ENCODE measurements at places on chromosomes 12 and 14.

DNA sequence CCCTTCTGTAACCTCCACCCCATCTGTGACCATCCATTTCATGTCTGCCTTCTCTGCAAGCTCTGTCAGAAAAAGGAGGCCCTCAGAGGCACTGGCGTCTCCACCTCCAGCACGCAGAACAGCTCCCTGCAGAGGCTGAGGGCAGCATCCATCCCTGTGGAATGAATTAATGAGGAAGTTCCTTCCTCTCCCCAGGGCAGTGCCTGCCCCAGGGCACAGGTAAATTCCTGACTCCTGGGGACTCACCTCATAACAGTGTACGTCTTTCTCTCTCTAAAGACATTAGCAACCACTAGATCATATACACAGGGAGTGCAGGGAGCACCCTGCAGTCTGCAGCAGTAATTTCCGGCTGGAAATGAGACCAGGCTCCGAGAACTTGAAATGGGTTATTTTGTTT lies 155.0 kb upstream of the TMEM132C start:
- H3K36me3 ChIP-seq: no peaks in the 10 kb centered on the region
- H3K4me3 ChIP-seq: no peak overlapping the region
- no peak overlapping the region for H3K27ac ChIP-seq
- no peaks in the 10 kb centered on the region for H3K4me1 ChIP-seq
- DNase-seq: no peak

DNA sequence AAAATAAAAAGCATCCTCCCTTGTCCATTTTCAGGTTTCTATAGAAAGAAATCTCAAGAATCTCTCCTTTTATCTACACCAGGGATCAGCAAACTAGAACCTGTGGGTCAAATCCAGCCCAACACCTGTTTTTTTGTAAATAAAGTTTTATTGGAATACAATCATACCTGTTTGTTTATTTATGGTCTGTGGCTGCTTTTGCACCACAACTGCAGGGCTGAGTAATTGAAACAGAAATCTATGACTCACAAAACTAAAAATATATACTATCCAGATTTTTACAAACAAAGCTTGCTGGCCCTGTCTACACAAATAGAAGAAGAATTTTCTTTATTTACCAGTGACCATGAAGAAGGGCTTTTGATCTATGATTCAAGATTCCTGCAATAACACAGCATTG lies 95.1 kb upstream of the COCH start:
- H3K4me1 ChIP-seq: no peaks in the 10 kb centered on the region
- H3K4me3 ChIP-seq: no peak overlapping the region
- H3K27ac ChIP-seq: no peak overlapping the region
- DNase-seq: no peak
- no peaks in the 10 kb centered on the region for H3K27me3 ChIP-seq

DNA sequence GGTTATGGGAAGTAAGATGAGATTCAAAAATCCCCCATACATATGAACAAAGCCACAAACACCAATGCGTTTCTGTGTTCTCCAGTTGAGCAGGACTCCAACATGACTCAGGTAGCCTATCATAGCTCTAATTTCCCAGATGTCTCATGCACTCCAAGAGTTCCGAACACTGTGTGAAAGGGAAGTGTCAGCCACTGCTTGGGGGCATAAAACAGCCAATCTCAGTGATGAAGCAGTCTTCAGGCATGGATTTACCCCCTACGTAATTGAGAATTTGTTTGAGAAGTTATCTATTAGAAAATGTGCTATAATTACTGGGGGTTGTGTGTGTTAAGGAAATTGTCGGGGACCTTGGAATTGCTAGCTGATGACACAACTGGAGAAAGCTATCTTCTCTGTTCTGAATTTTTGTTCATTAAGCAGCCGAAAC lies 153.9 kb upstream of the AVPR1A start:
- no peaks in the 10 kb centered on the region for H3K36me3 ChIP-seq
- H3K27ac ChIP-seq: no peak overlapping the region
- DNase-seq: no peak
- no peaks in the 10 kb centered on the region for H3K4me1 ChIP-seq
- H3K27me3 ChIP-seq: no peaks in the 10 kb centered on the region

DNA sequence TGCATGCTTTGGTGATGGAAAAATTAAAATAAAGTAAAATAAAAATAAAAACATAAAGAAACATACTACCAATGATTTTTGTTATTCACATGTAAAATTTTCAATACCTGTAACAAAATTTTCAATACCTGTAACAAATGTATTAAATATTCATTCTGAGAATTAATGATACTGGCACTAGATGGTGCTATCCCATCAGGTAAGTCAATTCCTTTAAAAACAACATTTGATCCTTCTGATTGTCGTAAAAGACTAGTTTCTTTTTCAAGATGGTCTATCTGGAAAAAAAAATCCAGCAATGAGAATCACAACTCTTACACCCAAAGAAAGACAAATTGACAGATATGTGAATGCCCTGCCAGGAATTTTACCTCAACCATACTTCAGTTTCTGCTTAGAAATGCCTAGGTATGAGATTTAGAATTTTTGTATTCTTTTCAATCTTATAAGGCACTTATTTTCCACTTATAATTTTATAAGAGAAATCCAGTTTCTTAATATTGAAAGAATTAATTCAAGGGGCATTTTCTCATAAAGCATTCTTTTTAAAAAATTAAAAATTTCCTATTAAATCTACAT lies 30.7 kb downstream of the CEP290 start:
- H3K27ac ChIP-seq: peak overlapping the region; percentile 34
- no peaks in the 10 kb centered on the region for H3K27me3 ChIP-seq
- no peak for DNase-seq
- H3K4me1 ChIP-seq: peaks cover 2% of the 10 kb centered on the region
- peaks cover 9% of the 10 kb centered on the region for H3K36me3 ChIP-seq

DNA sequence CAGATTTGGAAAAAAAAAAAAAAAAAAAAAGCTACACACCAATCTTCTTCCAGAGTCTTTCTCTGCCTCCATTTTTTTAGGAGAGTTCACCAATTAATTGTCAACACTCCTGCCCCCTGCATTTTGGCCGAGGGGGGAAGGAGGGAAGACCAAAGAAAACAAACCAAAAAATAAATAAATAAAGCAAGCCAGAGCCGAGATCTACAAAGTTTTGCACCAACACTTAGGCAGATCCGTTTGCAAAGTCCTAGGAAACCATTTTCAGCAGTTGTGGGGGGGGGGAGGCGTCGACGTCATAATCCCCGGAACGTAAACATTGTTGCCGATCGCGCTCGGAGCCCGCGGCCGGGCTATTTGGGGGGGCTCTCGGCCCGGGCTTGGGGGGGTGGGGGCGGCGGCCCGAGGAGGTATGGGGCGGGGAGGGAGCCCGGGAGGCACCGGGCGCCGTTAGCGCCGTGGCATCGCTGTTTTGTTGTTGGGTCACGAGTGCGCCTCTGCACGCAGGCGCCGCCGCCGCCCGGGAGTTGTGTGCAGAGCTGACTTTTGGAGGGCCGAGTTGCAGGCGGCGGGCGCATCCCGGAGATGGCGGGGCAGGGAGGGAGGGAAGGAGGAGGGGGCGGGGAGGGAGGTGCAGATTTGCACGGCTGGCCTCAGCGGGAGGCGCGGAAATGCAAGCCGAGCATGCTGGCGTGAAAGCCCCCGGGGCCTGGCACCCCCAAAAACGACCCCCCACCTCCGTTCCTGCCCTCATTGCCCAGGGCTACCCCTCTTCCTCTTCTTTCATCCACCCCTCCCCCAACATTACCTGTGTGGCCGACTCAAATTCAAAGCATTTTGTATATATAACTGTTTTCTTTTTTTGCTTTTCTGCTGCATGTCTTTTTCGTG lies 598 bp downstream of the KDM2B start:
- H3K27me3 ChIP-seq: no peaks in the 10 kb centered on the region
- peak overlapping the region; percentile 99 for H3K27ac ChIP-seq
- peaks cover 27% of the 10 kb centered on the region for H3K4me1 ChIP-seq

GRCh38 chr14:70780396-70781075 lies 28.8 kb downstream of the MAP3K9 start:
- no peaks in the 10 kb centered on the region for H3K36me3 ChIP-seq
- H3K27ac ChIP-seq: no peak overlapping the region
- H3K4me3 ChIP-seq: no peak overlapping the region
- DNase-seq: no peak

GRCh38 chr12:131239384-131240094 lies 285.8 kb downstream of the ADGRD1 start:
- no peak overlapping the region for H3K4me3 ChIP-seq
- H3K36me3 ChIP-seq: no peaks in the 10 kb centered on the region
- H3K4me1 ChIP-seq: no peaks in the 10 kb centered on the region

GRCh38 chr14:70257526-70257925 lies 68.8 kb upstream of the SLC8A3 start:
- H3K4me1 ChIP-seq: peaks cover 1% of the 10 kb centered on the region
- no peaks in the 10 kb centered on the region for H3K36me3 ChIP-seq
- DNase-seq: no peak
- H3K27ac ChIP-seq: no peak overlapping the region
- no peak overlapping the region for H3K4me3 ChIP-seq
- peaks cover 43% of the 10 kb centered on the region for H3K27me3 ChIP-seq

DNA sequence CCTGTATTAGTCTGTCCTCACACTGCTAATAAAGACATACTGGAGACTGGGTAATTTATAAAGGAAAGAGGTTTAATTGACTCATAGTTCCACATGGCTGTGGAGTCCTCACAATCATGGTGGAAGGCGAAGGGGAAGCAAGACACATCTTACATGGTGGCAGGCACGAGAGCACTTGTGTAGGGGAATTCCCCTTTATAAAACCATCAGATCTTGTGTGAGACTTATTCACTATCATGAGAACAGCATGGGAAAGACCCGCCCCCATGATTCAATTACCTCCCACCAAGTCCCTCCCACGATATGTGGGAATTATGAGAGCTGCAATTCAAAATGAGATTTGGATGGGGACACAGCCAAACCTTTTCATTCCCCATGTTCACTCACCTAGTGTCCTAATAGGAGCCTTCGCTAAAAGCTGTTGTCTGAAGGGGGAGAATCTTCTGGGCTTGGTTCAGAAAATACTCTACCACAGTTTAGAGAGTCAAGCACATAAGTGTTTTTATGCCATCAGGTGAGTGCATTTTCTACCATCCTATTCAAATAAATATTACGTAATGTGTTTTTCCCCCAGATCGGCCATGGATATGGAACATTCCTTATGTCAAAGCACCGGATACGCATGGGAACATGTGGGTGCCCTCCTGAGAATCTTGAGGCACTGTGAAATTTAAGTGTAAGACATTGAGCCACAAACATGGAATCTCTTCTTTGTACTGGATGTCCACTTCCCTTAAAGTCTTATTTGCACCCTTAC lies 19.1 kb upstream of the KCNK13 start:
- no peak overlapping the region for H3K27ac ChIP-seq
- no peak for DNase-seq

- no peaks in the 10 kb centered on the region for H3K36me3 ChIP-seq
- peaks cover 4% of the 10 kb centered on the region for H3K27me3 ChIP-seq
- no peak overlapping the region for H3K27ac ChIP-seq
Observed at GRCh38 chr12:119158402-119158801, 20.3 kb upstream of the HSPB8 start.

GRCh38 chr12:11204173-11204572 lies 17.4 kb upstream of the TAS2R42 start:
- H3K4me1 ChIP-seq: no peaks in the 10 kb centered on the region
- DNase-seq: no peak
- H3K36me3 ChIP-seq: no peaks in the 10 kb centered on the region

DNA sequence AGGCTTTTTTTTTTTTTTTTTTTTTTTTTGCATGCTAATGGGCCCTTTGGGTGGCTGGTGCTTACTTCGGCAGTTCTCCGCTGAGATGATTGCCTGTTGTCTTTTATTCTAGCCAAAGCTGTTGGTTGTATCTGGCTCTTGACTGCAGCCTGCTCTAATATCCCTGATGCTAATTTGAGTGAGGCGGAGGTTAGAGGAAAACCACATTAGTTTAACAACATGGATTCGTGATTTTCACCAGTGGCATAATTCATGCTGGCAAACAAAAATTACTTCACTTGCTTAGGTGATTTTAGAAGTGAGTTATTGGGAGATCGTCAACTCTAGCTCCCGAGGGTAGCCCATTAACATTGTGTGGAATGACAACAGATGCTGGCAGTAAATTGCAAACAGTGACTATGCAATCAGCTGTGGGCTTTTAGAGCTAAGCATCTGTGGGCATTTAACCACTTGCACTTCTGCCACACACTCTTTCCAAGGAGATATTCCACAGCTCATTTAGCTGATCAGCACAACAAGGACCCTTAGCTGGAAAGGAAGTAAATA lies 97.6 kb upstream of the ZDHHC17 start:
- peaks cover 15% of the 10 kb centered on the region for H3K27me3 ChIP-seq
- no peak overlapping the region for H3K4me3 ChIP-seq
- H3K36me3 ChIP-seq: no peaks in the 10 kb centered on the region
- peaks cover 5% of the 10 kb centered on the region for H3K4me1 ChIP-seq
- no peak overlapping the region for H3K27ac ChIP-seq

- peaks cover 22% of the 10 kb centered on the region for H3K4me1 ChIP-seq
- peak; percentile 16 for DNase-seq
- H3K4me3 ChIP-seq: peak overlapping the region; percentile 90
- no peaks in the 10 kb centered on the region for H3K36me3 ChIP-seq
Observed at GRCh38 chr12:130838284-130838950, 633 bp downstream of the STX2 start.

DNA sequence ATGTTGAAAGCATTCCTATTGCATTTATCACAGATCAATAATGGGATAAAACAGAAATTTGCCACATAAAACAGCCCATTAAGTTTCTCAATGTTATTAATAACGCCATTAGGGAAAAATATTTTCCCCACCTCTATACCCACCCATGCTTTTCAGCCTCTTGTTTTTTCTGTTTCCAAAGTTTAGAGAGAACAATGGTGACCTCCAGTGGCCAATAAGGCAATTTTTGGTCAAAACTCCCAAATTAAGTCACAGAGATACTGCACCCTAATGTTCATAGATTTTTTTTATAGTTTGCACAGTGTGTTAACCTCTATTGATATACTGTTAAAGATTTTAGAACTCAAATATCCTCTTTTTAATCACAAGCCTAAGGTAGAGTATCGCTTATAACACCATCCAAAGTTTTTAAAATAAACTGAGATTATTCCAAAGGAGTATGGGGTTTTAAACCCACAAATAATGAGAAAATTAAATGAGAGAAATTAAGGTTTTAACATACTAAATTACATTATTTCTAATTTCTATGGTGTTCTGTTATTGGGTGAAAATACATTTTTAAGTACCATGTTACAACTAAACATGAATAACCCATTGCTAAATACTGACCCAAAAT lies 184.7 kb upstream of the DCN start:
- H3K4me3 ChIP-seq: no peak overlapping the region
- DNase-seq: no peak
- H3K4me1 ChIP-seq: peaks cover under 1% of the 10 kb centered on the region

GRCh38 chr14:92004062-92004461 lies 35.8 kb downstream of the TRIP11 start:
- DNase-seq: no peak
- peak overlapping the region; percentile 16 for H3K4me3 ChIP-seq
- no peak overlapping the region for H3K27ac ChIP-seq
- peaks cover 44% of the 10 kb centered on the region for H3K4me1 ChIP-seq
- H3K36me3 ChIP-seq: peaks cover 59% of the 10 kb centered on the region

GRCh38 chr14:95226801-95227200 lies 69.5 kb upstream of the DICER1 start:
- H3K27ac ChIP-seq: no peak overlapping the region
- peaks cover 3% of the 10 kb centered on the region for H3K27me3 ChIP-seq
- no peaks in the 10 kb centered on the region for H3K4me1 ChIP-seq
- no peak overlapping the region for H3K4me3 ChIP-seq
